ENCODE measurements at places on chromosomes 16 and 17.
A peak's percentile ranks its signal among the peaks of the same experiment; 100 is the strongest.

DNA sequence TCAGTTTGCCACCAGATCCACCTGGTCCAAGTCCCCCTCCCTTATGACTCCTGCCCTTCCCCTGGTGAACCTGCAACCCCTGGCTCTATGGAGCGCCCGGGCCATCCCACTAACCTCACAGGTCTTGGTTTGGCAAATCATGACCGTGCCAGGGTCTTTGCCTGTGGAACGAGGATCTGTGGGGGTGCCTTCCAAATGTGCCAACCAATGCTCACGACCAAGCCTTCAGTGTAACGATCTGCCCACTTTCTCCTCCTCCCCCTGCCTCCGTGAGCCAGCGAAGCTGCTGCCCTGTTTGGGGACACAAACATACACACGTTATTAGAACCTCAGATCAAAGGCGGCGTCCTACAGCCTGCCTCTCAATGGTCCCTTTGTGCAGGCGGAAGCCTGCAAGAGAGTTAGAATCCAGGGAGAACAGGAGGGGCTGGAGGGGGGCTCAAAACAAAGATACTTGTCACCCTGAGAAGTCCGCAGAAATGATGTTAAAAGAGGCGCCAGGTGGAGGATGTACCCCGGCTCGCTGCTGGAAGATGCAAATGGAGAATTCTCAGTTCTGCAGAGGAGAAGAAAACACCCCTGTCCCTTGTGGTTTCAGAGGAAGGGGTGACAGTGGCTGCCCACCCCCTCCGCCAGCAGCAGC, 9.0 kb upstream of the NKD1 start:
- DNase-seq = no peak

DNA sequence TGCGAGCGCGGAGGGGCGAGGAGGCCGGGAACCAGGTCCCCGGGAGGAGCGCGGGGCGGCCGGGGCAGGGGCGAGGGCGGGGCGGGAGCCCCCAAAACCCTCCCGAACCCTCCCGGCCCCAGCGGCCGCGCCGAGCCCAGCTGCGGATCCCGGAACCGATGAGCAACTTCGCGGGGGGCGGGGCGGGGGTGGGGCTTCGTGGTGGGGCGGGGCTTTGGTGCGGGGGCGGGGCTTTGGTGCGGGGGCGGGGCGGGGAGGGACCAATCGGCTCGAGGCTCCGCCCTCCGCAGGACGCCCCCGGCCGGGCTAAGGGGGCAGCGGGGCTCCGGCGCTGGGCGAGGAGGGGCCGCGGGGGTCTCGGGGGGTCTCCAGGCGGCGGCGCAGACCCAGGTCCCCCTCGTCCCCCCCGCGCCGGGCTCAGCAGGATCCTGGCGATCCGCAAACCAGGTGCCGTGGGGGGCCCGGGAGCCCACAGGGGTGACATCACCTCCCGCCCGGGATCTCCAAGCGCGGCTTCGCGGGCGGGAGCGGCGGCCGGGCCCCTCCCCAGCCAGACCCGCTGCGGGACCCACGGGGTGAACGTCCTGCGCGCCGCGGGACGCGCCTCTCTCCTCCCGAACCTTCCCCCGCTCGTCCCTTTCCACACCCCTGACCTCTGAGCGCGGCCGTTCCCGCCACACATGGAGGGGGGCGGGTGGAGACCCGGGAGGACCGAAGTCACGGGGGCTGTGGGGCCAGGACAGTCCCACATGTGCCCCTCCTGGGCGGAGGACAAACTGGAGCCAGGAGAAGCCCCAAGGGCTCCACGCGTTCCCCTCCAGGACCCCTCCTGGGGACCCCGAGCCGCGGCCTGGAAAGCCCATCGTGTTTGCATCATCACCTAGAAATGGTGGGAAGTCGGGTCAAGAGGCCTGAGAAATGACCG, at the start of gene ABR:
Gene ABR, minus strand, starts transcription at position 164 of the 925 bp plus-strand sequence. CDS start 254 bp downstream, outside the sequence.
- DNase-seq = peak; percentile 46

- no peak for DNase-seq
These were observed 44.0 kb downstream of the CCDC182 start for GRCh38 chr17:57701124-57701523.

GRCh38 chr17:82804442-82805191, 35.2 kb downstream of the ZNF750 start:
- DNase-seq = peak; percentile 27

DNA sequence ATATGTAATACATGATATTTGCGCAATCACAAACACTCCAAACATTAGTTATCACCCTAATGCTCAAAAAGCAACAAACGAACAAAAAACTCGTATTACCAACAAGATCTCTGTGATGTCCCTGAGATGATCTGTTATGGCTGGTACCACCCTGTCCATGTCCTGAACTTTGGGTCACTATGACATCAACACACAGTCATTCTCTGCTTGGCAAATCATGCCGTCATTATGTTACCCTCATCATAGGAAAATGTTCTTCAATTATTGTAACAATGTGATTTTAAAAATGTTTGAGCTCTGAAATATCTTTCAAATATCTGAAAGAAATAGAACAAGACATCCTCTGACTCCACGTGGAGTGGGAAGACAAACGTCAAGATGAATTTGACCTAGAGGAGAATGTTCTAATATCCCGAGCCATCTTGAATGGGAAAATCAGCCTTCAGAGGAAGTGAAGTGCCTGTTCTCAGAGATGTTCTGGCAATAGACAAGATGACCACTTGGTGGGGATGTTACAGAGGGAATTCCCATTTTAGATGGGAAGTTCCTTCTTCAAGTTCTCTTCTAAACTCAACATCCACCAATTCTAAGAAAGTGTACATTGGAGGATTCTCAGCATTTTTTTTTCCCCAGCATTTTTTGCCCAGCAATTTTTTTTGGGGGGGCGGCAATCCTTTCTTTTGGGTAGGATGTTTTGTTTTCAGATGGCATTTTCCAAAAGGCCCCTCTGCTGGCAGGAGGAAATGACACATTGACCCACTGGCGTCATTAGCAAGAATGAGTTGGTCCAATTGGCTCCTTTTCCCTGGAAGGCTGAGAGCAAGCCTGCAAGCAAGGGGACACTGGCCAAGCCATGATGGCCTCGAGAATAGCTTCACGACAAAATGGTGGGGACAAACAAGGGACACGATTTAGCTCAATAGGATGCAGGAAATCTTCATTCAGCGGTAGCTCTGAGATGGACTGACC, 3.7 kb upstream of the HSD17B2 start:
- peak; percentile 59 for DNase-seq

DNA sequence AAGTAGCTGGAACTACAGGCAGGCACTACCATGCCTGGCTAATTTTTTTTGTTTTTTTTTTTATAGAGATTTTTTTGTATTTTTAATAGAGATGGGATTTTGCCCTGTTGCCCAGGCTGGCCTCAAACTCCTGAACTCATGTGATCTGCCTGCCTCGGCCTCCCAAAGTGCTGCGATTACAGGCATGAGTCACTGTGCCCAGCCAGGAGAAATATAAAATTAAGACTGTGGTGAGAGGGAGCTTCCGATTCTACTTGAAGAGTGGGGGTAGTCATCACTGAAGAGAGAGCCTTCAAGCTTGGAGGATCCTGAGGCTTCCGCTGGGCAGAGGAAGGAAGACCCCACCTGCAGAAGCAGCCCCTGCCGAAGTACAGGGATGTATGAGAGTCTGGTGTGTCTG, 34.4 kb upstream of the RGS9 start:
- DNase-seq = peak; percentile 27

DNA sequence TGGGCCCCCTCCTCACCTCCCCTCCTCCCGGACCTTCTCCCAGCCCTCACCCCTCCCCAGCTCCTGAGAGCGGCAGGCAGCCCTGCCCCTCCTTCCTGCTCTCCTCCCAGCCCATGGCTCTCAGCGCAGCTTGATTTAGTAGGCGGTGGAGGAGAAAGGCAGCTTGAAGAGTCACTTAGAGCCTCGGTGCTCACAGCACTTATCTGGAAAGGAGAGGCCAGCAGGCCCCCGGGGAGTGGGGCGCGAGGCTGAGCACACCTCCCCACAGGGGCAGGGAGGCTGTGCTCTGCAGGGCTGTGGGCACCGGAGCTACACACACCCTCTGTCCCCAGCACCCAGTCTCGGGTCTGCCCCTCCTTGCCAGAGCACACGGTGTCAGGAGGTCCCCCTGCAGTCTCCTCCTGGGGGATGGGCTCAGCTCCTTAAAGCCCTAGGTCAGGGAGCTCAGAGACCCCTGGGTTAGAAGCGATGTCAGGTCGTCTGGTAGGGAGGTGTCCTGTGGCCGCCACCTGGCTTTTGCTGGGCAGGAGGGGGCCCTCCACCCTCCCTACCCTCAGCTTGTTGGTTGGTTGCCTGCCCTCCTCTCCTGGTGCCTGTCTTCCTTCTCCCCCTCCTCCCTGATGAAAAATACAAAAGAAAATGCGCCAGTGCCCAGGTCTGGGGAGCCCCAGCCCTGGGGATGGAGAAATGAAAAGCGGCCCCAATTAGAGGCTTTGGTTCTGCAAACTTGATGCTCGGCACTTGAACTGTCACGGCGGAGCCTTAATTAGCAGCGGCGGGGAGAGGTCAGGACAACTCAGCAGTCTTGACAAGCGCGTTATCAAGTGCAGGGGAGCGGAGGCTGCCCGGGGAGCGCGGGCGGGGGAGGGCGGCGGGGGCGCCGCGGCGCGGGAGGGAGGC, 151.1 kb upstream of the GSE1 start:
- peak; percentile 66 for DNase-seq

DNA sequence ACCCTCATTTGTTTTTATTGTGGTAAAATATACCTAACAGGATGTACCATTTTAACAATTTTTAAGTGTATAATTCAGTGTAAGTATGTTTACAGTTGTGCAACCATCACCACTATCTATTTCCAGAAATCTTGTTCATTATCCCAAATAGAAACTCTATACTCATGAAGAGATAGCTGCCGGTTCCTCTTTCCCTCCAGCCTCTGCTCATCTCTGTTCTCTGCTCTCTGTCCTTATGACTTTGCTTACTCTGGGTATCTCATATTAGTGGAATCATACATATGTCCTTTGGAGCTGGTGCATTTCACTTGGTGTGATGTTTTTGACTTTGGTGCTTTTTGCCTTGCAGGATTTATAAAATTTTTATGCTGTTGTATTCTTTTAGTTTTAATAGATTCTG, 19.4 kb downstream of the CYLD start:
- no peak for DNase-seq
